ENCODE measurements at places on chromosomes 6 and 20.

GRCh38 chr6:36052097-36052496 lies 24.5 kb downstream of the MAPK14 start:
- DNase-seq, result no peak

- DNase-seq, result no peak
Measured at GRCh38 chr6:19342616-19343015, 494.6 kb upstream of the ID4 start.

DNA sequence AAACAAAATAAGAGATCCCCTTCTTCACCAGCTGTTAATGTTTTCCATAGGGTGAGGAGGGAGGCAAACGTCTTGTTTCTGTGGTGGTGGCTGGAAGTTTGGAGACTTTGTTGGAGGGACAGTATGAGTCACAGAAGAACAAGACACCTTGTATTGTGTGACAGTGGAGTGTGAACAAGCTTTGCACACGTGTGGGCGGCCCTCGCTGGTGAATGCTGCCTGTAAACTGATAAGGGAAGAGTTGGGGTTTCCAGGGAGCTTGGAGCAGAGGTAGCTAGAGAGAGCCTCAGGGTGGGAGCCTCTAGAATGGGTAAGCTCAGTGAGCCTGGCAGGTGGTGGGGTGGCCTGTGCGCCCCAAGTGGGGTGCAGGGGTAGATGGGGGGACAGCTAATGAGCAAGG lies 78.3 kb downstream of the ZDHHC14 start:
- no peak for DNase-seq

GRCh38 chr6:161100072-161100471 lies 108.5 kb downstream of the MAP3K4 start:
- no peak for DNase-seq

DNA sequence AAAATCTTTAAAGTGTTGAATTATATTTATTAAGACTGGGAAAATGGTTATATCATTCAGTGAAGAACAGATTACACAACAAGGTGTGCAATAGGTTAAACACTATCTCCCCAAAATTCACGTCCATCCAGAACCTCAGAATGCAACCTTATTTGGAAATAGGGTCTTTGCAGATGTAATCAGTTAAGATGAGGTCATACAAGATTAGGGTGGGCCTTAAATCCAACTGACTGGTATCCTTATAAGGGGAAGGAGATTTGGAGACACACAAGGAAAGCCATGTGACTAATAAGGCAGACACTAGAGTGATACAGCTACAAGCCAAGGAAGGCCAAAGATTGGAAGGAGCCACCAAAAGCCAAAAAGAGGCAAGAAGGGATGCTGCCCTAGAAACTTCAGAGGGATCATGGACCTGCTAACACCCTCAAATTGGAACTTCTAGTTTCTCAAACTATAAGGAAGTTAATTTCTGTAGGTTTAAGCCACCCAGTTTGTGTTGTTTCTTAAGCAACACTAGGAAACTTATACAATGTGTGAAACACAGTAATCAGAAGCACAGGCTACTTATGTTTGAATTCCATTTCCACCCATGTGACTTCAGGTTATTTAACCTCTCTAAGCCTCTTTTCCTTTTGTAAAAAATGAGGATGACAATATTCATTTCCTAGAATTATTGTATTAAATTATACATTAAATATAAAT lies 16.9 kb downstream of the ILRUN start:
- no peak for DNase-seq

GRCh38 chr6:56087421-56087820 lies 160.0 kb downstream of the COL21A1 start:
- DNase-seq, result no peak

DNA sequence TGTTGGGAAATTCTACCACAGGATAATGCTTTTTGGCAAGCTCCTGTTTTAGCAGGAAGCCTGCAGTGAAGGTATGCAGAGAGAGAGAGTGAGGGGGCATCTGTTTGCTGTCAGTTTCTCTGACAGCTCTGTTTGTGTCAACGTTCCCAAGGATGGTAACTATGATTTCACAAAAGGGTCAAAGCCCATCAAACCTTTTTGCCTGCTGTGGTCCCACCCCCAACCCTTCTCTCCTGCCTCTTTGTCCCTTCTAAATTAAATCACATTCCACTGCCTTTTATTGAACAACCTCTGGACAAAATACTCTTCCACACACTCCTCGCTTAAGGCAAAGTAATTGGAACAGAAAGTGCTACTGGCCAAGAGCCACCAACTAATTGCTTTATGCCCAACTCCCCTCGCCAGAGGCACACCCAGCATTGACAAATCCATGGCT lies 128.3 kb downstream of the TSHZ2 start:
- no peak for DNase-seq

GRCh38 chr6:120779441-120779840 lies 554.8 kb downstream of the TBC1D32 start:
- DNase-seq, result no peak

- DNase-seq, result no peak
Measured at GRCh38 chr6:149318581-149319286, 1.2 kb downstream of the TAB2 start.

DNA sequence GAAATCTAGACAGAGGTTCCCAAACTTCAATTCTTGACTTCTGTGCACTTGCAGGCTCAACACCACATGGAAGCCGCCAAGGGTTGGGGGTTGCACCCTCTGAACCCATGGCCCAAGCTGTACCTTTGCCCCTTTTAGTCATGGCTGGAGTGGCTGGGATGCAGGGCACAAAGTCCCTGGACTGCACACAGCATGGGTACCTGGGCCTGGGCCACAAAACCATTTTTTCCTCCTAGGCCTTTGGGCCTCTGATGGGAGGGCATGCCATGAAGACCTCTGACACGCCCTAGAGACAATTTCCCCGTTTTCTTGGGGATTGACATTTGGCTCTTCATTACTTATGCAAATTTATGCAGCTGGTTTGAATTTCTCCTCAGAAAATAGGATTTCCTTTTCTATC lies 342.0 kb downstream of the TPBG start:
- no peak for DNase-seq

GRCh38 chr6:140671926-140672325 lies 1297.5 kb upstream of the CITED2 start:
- DNase-seq, result no peak

DNA sequence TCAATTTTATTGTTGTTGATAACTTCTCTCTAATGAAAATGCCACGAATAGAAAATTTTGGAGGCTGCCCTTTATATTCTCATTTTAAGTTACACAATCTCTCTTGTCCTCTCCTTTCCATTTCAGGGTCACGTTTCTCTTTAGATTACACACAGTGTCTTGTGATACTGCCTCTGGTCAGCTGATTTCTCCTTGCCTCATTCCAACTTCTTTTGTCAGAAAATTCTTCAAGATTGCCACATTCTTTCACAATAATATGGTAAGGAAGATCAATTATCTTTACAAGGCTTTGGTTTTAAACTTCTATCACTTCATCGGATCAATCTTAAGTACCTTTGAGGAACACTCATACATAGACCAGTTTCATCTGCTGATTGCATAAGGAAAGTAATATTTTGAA lies 370.3 kb downstream of the RFPL4B start:
- no peak for DNase-seq

GRCh38 chr20:63495741-63496595 lies 2.9 kb downstream of the EEF1A2 start:
- DNase-seq, result peak; percentile 67

- DNase-seq, result peak; percentile 93
Measured at GRCh38 chr6:163180874-163181541, 233.5 kb upstream of the QKI start.

- DNase-seq, result no peak
Measured at GRCh38 chr6:33860706-33861474, 57.1 kb upstream of the MLN start.

GRCh38 chr6:53728570-53729194 lies 63.1 kb upstream of the KLHL31 start:
- peak; percentile 57 for DNase-seq

- DNase-seq, result no peak
Measured at GRCh38 chr6:4394786-4395185, 259.4 kb upstream of the ECI2 start.

- no peak for DNase-seq
Measured at GRCh38 chr20:50067018-50067417, 45.9 kb downstream of the UBE2V1 start.

DNA sequence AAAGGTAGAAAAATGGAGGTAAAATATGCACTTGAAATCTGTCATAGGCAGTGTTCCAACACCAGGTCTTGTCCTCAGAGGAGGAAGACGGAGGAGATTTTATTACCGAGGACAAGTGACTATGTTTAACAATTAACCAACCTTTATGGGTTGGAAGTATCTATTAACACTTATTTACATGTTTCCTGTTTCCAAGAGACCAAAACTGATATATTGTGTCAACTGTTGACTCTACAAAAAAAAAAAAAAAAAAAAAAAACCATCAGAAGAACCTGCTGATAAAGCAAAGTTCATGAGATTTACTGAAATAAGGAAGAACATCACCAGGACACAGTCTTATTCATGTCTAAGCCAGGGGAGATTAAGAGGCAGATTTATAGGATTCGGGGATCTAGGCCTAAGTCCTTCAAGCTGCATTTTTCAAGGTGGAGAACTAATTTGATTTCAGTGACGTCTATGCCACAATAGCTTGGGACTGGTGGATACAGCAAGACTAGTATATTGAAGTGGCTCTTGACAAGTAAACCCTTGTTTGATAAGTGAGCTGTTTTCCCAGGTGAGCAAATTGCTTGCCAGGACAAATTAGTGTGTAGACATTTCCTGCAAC lies 126.6 kb upstream of the NAA20 start:
- no peak for DNase-seq

GRCh38 chr20:32922466-32922865 lies 63.7 kb downstream of the EFCAB8 start:
- no peak for DNase-seq

Measured in left lobe of liver (tissue), 2 donors.